ENCODE measurements at places on chromosomes 6 and 20.

- no peak for DNase-seq
These were observed 16.4 kb upstream of the SLC22A3 start for GRCh38 chr6:160331753-160332152.

DNA sequence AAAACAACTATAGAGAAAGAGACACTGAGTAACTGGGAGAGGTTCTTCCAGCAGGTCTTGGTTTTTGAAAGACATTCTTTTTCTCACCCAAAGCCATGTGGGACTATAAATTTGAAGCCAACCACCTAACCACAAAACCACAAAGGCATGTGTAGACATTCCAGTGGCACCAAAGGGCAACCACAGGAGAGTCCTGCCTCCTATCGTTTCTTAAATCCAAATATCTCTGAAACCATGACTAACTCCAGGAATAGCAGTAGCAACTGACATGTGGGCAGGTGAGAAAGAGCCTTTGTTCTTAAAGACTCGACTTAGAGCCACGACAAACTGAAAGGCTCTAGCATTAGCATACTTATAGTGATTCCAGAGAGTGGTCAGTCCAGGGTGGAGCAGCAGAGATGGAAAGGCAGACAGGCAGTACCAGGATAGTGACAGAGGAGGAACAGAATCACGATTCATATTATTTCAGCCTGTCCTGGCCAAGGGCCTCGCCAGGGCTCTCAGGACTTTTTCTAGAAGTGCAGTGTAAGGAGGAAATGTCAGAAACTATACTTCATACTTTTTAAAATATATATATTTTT, 9.4 kb upstream of the COL9A1 start:
- DNase-seq, result no peak

- no peak for DNase-seq
These were observed 204.3 kb upstream of the PRSS16 start for GRCh38 chr6:27043244-27043643.

DNA sequence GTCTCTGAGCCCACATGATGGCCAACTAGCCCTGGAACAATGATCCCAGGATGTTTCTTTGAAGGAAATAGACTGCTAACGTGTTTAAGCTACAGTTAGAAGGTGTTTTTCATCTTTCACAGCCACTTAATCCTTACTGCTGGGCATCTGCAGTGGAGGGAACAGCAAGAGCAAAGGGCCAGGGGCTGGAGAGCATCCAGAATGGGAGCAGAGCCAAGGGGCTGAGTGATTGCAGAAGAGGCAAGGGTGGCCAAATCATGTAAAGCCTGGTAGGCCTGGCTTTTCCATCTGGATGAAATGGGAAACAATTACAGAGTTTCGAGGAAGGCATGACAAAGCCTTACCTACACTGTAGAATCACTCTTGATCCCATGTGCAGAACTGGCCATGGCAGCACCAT, 18.7 kb upstream of the LAMP5 start:
- no peak for DNase-seq

DNA sequence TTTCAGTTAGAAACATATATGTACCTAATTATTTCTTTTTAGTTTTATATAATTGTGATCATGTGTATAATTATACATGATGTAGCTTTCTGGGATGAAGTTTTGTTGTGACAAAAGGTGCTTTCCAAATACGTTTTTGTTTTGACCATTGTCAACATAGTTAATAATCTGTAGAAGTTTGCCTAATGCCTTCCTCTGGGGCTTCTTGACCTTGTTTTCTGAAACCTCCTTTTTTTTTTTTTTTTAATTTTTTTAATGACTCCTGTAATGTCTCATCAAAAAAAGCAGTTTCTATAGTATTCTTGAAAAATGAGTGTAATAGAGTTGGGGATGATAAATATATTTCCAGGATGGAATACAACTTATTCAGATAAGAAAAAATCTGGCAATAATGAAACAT, 434.7 kb upstream of the SOX4 start:
- no peak for DNase-seq

GRCh38 chr6:14550822-14551221, 433.2 kb downstream of the CD83 start:
- no peak for DNase-seq

DNA sequence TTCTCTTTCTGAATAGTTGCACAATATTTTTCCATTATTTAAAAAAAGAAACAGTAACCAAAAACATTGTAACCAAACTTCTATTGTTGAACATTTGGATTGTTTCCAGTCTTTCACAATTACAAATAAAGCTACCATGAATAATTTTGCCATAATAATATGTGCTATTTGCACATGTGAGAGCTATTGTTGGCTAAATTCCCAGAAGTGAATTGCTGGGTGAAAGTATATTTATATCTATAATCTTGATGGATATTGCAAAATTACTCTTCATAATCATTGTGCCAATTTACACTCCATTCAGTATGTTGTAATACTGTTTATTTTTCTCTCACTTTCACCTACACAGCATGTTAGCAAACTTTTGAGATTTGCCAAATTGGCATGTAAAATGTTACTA, 36.6 kb upstream of the SLC22A16 start:
- DNase-seq, result no peak

GRCh38 chr6:107793191-107793590, 30.9 kb downstream of the SCML4 start:
- no peak for DNase-seq

- peak; percentile 61 for DNase-seq
These were observed 24.6 kb downstream of the MYLK4 start for GRCh38 chr6:2725999-2726567.

DNA sequence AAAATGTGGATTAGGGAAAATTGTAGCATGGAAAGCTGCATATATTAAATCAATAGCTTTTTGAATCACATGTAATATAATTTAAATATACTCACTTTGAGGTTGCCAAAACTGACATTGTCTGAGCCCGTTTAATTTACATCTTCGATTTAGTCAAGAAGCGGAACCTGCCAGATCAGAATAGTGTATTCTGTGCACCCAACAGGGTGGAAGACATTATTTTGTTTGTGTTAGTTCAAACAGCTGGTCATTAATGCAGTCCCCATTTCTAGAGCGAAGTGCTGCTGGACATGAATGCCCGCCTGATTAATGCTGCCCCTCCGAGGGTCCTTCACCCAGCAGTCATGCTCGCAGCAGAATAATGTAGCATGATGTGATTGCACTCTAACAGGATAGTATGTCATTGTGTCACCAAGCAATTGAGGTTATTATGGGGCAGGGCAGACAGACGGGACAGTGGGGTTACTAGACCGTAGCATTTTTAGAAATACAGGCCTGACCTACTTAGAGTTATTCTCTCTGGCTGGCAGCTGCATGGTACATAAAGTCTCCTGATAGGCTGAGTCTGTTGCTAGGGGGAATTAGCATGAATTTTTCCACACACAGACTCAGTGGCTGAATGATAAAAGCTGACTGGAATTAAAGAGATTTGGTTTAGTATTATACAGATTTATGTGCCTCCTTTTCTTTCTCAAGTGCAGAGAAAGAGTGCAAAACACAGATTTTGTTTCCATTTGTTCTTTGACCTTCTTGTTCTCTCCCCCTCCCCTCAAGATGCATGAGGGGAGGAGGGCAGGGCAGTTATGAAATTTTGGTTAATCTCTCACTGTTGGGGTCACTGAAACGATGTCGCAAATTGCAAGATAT, 147.1 kb downstream of the PRL start:
- no peak for DNase-seq

DNA sequence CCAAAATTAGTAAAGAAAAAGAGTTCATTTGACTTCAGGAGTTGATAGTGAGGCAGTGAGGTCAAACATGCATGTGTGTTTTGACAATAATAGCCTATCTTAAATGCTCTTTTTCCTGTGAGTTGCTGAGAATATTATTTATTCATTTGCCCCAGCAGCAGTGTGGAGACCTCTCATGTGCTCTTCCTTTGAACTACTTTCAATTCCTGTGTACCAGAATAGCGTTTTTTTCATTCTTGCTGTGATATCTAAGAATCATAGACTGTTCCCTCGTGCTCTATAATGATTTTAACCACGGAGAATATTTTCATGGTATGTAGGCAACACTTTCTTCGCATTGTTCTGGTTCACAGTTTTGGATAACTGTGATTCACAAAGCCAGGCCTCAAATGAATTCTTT, 5.2 kb downstream of the CDYL start:
- no peak for DNase-seq

GRCh38 chr6:52547647-52548352, 29.1 kb downstream of the TRAM2 start:
- DNase-seq, result peak; percentile 25

GRCh38 chr20:24998121-24998520, 5.6 kb upstream of the APMAP start:
- DNase-seq, result no peak

DNA sequence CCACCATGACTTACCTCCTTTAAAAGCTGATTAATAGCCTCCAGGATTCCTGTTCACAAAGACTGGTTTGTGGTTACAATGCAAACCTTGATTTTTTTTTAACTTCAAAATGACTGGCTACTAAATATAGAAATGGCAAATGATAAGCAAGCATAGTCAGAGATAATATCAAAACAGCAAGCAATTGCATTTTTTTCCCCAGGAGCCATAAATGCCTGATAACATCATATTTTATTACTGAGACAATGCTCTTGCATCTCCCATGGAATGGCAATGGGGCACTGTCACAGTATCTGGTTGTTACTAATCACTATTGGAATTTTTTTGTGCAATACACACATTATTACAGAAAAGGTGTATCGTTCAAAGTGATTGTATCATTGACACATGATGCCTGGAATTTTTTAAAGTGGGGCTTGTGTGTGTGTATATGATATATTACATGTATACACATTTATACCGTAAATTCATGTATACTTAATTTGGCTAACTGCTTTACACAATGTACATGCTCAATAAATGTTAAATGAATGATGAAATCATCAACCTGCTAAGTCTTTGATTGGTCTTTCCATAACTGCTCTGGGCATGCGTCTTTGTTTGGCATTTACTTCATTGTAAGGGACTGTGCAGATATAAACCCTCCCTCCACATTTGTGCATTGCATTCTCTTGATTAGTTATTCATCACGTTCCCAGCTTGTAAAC, 980 bp upstream of the SALL4 start:
- DNase-seq, result no peak

DNA sequence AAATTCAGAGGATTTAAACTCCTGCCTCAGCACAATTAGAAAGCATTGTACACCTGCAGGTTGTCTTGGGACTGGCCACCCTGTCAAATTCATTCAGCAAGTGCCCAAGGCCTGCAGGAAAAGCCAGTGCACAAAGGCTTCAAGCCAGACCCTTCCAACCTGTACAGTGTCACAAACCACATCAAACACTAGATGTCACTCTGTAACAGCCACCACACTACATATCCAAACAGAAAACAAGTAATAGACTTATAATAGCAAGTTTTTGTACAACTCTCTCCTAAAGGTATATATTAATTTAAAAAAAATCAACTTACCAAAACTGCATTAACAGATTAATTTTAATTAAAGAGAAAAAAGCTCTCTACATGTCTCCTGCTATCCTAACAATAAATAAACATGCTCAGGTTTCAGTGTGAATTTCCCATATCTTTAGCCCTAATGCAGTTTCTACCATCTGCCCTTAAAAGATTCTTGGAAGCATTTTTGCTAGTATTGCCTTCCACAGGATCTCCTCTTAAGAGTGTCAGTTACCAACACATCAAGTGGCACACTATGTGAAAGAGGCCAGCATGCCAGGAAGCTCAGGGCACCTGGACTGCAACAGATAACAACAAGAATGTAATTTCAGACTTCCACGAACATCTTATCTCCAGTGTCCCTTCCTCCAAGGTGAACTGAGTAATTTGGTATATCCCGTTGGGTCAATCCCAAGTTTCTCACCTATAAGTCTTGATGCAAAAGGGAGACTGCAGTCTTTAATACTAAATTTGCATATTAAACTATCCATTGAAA, 47.5 kb downstream of the RALGAPA2 start:
- DNase-seq, result peak; percentile 3

Measured in HTR-8/SVneo (cell line).